ENCODE measurements at places on chromosomes 11 and 22.
A peak's percentile ranks its signal among the peaks of the same experiment; 100 is the strongest.

DNA sequence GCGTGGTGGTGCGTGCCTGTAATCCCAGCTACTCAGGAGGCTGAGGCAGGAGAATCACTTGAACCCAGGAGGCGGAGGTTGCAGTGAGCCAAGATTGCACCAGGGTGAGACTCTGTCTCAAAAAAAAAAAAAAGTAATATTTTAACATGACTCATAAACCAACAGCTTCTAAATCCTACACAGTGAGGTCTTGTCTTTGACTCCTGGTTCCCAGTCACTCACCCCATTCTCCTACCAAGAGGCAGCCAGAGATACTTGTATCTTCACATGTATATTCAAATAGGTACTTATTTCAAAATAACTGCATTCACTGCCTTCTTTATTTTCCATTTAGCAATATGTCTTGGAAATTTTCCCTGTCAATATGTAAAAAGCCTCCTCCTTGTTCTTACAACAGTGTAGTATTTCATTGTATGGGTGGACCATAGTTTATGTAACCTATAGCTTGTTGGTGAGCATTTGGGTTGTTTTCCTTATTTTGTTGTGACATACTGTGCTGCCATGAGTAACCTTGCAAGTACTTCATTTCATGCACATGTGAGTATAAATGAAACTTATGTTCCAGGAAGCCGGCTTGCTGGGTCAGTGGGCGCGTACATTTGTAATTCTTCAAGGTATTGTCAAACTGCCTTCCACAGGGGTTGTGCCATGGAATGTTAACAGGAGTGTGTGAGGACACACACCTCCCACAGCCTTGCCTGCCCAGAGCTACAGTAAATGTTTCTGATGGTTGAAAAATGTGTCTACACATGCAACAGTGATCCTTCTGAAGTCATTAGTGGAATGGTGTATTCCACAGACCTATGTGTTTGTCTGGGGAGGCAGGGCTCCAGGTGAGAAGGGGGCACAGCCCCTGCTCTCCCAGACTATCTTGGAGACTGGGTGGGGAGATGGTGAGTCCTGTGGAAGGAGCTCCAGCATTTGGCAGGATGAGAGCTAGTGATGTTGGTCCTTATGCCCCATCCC lies 47.9 kb downstream of the OSBP2 start:
- DNase-seq = no peak

GRCh38 chr22:16847271-16847670 lies 22.1 kb upstream of the XKR3 start:
- no peak for DNase-seq

- no peak for DNase-seq
Observed at GRCh38 chr11:87675993-87676392, 499.2 kb downstream of the RAB38 start.

DNA sequence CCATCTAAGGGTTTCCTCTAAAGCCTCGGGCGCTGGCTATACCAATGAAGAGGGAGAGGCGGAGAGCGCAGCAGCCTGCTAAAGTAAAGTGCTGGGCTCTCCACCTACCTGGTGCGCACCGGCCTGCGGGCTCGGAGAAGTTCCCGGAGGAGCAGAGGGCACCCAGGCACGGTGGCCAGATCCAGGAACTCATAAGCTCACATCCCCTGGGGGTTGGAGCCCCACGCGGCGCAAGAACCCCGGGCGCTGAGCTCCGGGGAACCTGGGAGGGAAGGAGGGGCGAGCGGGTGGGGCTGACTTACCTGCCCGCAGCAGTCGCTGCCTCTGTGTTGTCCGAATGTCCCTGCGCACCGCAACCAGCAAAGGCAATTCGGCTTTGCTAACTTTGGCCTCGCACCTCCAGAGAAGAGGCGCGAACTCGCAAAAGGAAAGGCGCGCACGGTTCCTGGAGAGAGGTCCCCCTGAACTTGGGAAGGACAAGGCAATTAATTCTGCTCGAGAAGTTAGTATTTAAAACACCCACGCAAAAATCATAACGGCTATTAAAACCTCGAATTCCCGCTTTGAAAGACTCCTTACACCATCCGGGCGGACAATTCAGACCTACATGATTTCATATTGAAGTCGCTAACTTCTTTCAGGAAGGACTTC lies 127.6 kb upstream of the C11orf58 start:
- DNase-seq = no peak

DNA sequence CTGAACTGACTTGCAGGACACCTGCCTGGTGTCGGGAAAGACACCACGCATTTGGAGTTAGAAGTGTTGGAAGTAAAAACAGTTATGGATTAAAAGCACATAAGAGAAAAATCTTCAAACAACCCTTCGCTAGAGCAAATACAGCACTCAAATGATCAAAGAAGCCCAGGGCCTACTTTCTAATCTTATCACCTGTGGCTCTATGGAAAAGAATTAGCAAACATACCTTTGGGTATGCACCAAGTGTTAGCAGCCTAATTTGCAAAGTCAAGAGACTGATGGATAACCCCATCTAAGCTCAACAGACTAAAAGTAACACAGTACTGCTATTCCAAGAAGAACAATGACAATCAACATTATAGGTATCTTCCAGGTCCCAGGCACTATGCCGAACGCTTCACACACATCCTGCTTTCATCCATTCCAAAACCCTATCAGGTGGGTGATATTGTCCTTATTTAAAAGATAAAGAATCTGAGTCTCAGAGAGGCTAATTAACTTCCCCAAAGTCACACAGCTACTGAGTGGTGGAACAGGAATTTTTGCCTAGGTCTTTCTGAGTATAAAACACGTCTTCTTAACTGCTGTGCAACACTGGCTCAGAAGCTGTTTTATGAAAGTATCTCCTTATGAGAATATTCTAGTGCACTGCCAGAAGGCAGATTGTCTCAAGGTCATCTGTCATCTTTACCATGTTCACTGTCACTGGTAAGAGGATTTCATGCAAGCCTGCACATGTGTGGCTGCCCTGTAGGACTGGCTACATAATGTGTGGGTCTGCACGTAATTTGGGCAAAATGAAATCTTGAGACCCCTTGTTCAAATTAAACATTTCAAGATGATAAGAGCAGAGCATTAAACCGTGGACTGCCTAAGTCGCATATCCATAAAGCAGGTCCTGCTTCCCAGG lies 16.4 kb downstream of the SLC1A2 start:
- DNase-seq = no peak

DNA sequence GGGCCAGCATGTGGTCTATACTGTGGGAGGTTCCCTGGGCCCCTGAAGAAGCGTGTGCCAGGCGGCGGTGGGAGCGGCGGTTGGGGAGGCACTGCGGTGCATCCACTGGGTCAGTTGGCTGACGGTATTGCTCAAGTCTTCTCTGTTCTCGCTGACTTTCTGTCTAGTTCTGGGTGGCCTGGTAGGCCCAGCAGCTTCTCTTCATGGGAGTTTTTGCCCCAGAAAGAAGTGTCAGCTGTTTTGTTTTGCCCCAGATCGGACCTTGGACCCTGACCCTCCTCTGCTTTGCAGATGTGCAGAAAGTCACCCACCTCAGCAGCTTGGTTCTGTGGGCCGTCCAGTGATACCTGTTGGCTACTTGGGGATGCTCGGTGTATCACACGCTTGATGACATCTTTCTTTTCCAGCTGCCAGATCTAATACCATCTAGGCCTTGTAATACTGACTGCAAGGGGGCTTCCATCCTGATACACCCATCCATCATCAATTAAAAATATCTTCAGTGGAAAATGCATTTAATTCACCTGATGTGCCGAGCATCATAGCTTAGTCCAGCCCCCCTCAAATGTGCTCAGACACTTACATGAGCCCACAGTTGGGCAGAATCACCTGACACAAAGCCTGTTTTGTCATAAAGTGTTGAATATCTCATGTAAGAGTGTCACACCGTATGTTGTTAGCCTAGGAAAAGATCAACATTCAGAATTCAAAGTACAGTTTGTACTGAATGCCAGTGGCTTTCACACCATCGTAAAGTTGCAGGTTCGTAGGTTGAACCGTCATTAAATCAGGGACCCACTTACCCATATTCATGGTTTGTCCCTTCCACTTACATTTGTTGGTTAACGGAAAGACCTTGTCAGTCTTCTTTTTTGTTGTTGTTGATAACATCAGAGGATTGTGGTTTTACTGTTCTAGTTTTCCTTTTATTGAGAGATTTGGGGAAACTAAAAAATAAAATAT lies 13.9 kb downstream of the ZBED4 start:
- DNase-seq = no peak

DNA sequence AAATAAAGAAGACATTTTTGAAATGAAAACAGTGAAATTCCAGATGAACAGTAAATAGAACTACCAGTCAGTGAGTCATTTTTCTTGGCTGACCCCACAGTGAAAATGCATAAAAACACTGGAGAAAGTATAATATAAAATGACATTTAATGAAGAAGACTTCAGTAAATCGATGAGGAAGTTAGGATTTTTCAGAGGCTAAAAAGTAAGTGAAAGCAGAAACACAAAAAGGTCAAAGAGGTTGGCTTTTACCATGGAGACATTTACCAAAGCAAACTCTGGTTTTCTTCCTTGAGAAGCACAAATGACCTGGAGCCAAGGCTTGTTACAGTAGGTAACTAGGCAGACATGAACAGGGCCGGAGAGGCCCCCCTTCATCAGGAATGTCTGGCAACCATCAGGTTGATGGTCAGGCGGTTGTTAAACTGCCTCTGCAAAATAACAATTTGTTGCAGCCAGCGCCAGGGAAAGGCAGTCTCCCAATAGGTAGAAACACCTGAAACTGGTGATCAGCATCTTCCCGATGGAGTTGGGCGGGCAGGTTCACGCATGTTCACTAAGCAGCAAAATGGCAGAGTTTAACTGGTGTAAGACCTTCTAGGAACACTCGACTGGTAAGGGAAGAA lies 16.7 kb upstream of the TMEM123 start:
- no peak for DNase-seq

DNA sequence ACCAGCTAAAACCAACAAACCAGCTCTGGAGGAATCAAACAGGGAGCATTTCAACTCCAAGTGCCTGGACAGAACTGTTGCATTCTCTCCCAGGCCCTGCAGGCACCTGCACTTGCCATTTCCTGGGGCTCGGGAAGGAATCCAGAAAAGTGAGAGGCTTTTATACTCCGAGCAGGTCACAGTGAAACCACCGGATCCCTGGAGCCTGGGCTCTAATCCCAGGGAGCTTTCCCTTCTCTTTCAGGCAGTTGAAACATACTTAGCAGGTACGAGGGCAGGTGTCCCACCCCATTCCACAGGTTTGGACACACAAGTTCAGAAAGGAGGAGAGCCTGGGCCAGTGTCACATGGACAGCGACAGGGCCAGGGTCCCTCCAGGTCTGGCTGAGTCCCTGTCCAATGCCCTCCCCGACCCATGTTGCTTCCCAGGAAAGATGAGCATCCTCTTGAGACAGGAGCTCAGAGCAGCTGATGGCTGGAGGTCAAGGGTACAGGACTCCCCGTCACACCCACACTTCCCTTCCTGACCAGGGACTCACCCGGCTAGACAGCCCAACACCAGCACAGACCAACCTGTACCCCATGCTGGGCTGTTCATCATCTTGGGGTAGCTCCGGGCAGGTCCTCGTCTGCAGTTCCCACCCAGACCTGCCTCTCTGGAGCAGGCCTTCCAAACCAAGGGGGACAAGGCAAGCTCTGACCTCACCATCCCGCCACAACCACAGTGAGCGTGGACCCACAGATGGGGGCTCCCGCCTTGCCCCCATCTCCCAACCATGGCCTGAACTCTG lies 49.9 kb upstream of the CD5 start:
- no peak for DNase-seq

DNA sequence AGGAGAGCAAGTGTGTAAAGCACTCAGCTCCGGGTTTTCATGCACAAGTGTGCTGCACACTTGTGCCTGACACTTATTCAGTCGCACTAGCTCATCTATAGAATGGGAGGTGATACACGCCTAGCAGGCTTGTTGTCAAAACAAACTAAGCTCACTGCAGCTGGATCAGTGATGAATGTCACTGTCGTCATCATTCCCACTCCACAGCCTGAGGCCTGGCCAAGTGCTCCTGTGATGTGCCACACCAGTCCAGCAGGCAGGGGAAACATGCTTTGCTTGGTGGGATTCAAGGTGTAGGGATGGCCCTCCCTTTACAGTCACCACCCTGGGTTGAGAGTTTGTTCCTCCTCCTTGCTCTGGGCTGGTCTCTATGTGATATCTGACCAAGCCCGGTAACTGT lies 6.8 kb downstream of the MPST start:
- DNase-seq = no peak

GRCh38 chr22:44668190-44668885 lies 33.7 kb upstream of the PRR5 start:
- no peak for DNase-seq

DNA sequence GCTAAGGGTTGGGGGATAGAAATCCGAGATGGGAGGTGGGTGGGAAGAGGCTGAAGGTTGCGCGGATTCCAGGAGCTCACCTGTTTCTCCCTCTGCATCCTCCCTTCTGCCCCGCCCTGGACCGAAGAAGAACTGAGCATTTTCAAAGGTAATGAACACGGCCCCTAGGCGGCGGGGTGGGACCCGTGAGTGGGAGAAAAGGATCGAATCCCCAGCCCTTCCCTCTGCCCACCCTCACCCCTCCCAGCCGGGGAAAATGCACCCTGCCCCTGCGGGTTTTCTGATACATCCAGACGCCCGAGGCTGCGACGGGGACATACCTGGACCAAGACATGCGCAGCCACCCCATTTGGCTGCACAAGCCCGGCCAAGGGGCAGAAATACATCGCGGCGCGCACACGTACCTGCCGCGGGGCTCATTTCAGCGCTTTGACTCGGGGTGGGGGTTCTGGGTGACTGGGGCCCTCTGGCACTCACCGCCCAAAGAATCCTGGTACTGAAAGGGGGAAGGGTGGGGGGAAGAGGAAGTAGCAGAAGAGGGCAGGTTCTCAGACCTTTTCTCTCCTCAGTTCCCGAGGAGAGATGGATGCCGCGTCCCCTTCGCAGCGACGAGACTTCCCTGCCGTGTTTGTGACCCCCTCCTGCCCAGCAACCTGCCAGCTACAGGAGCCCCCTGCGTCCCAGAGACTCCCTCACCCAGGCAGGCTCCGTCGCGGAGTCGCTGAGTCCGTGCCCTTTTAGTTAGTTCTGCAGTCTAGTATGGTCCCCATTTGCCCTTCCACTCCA lies 6.0 kb downstream of the VSIG2 start:
- no peak for DNase-seq

DNA sequence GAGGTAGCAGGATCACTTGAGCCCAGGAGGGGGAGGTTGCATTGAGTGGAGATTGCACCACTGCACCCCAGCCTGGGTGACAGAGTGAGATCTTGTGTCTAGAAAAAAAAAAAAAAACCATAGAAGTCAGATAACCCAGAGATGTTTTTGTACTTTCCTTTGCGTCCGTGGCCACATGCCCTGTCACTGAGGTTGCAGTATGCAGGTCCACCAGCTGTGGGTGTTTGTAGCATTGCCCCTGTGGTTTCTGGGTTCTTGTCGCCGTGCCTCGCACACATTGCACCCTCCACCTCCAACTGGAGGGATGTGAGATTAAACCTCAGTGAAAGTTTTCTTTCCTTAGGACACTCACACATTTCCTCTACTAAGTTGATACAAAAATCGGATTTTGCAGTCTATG lies 70.3 kb downstream of the TNRC6B start:
- DNase-seq = peak; percentile 37

- no peak for DNase-seq
Observed at GRCh38 chr11:134656861-134657540, 245.0 kb upstream of the B3GAT1 start.
